ENCODE measurements at places on chromosomes 2 and 18.

GRCh38 chr2:85662899-85663593 lies 5.0 kb downstream of the SFTPB start:
- no peak for DNase-seq

- DNase-seq, result no peak
Observed at GRCh38 chr18:5868218-5868854, 27.0 kb downstream of the TMEM200C start.

DNA sequence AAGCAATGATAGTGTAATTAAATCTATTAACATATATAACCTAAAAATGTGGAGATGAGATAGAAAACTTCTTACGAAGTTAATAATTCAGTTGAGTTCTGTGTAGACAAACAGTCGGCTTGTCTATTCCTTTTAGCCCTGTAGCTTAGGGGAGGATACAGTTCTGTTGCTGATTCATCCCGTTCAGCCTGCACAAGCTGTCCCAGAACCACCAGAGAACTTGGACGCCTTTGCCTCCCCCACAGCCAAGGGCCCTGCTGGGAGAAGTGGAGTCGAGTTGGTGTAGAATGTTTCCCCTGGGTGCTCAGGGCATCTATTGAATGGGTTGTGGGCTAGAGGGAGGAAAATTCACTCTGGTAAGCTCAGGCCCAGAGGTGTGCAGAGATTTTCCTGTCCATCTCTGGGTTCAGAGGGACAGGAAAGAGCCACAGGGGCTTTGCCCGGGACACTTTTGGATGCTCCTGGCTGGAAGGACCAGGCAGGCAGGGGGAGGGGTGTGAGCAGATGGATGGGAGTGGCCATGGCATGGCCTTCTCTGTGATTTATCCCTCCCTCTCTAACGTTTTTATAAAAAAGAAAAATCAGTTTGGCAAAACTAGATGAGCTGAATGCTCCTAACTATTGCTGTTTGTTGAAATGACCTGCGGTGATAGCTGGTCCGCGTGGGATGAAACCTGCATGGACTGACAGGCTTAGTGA lies 42.8 kb upstream of the GALR1 start:
- DNase-seq, result peak; percentile 17

GRCh38 chr2:134143568-134143967 lies 110.3 kb upstream of the MGAT5 start:
- no peak for DNase-seq

DNA sequence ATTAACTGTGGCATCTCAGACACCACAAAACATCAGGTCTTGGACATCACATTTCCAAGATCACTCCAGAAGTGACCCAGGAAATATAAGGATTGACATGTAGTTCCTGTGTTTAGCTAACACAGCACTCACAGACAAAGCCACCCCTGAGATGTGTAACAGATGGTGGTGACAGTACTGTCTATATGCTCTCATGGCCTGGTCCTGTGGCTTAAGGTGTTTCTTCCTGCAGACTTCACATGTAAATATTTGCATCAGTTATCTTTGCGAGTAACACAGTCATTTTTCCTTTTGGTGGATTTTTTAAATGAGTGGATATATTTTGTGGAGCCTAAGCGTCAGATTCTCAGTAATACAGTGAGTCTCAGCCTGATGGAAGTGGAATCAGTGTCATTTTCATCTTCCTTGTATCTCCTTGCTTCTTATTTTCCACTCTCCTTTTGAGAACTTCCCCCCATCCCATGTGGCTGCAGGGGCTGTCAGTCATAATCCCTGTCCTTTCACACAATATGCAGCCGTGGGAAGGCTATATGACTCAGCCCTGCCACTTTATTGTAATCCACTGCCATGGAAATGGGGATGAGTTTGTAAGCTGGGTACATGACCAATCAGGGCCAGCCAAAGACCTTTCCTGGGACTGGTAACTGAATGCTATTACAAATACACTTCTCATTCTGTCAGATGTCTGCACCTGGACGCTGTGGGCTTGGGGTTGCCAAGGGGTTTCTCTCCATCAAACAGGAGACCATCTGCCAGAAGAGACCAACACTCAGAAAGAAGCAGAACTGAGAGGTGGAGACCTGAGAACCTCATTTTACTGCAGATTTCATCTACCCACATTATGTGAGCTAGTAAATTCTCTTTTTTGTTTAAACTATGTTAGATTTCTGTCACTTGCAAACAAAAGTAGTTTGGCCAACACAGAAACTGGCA lies 74.3 kb downstream of the ICOS start:
- DNase-seq, result no peak

GRCh38 chr2:216416571-216417307 lies 4.5 kb downstream of the SMARCAL1 start:
- DNase-seq, result no peak

DNA sequence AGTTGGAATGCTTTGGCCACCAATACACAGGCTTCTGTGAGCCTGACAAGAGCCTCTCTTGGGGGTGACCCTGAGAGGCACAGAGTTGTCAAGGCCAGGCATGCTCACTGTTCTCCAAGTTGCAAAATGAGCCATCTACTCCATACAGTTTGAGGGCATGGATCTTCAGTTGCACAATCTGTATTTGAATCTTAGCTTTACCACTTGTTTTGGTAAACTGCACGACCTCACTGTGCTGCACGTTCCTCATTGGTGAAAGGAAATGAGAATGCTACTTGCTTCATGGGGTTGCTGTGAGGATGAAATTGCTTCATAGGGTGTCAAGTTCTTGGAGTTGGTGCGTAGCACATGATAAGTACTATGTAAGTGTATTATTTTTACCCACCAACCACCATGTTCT lies 12.0 kb upstream of the HAAO start:
- DNase-seq, result no peak

GRCh38 chr2:229160180-229160579 lies 110.9 kb downstream of the PID1 start:
- DNase-seq, result no peak

- DNase-seq, result no peak
Observed at GRCh38 chr2:199956062-199956380, 639 bp downstream of the MAIP1 start.

DNA sequence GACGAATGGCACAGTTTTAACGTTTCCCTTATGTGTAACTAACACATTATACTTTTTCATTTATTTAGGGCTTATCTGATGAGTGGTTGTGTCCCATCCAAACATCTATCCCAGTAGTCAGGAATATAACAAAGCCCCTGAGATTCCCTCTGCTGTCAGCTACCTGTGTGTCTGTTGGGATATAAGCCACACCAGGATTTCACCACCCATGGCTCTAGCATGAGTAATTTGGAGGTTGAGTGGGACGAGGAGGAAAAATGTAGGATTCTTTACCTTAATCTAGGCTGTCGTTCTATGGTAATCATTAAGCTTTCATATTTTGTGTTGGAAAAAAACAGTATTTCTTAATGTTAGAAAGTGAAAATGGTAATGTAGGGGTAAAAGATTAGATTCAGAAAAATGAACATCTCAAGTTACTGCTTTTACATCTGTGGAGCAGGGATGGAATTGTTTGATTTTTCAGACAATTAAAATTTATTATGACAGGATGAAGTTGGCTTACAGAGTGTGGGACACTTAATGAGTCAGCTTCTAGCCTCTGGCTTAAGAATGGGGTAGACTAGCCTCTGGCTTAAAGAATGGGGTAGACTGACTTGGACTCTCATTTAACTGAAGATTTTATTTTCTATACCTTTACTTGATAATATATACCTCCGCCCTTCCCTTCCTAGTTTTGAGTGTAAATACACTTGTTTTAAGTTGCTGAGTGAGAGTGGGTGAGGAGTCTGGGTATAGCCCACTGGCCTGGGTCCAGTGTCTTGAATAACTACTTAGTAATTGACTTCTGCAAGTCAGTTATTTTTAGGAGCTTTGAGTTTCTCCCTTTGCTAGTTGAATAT lies 88.5 kb upstream of the RANBP2 start:
- no peak for DNase-seq

DNA sequence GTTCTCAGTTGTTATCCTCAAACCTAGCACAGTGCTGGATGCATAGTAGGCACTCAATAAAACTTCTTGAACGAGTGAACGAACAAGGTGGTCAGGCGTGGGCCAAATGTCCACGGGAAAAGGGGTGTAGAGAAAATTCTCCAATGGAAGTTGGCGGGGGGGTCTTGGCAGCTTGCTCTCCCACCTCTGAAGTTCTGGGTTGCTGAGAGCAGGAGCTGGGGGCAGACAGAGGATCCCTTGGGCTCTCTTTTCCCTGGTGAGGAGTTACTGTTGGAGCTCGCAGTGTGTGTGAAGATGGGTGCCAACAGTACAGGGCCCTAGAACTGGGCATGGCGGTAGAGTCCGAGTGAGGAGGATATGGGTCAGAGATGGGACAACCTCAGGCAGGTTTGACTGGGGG lies 2.3 kb upstream of the CRYBA2 start:
- DNase-seq, result no peak

DNA sequence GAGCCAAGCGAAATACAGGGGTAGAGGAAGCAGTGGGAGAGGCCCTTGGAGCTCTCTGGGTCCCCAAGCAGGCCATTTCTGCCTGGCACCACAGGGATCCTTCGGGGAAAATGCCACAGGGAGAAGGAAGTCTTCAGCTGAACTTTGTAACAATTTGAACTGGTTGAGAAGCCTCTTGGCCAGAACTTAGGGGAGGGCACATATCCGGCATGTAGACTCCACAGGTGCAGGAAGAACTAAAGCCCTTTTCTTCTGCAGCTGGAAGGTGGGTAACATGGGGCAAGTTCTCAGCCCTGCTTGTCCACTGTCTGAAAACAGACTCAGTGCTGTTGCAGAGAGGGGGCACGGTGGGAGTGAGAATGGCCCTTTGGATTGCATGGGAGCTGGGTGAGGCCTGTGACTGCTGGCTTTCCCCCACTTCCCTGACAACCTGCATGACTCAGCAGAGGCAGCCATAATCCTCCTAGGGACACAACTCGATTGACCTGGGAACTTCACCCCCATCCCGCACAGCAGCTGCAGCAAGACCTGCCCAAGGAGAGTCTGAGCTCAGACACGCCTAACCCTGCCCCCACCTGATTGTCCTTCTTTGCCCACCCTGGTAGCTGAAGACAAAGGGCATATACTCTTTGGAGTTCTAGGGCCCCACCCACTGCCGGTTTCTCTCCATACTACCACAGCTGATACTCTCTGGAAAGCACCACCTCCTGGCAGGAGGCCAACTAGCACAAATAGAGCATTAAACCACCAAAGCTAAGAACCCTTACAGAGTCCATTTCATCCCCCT lies 101.6 kb upstream of the FAM136A start:
- no peak for DNase-seq
